GM13976 (cell line): ENCODE measurements at places on chromosomes 3 and 15.
A peak's percentile ranks its signal among the peaks of the same experiment; 100 is the strongest.

- DNase-seq, result peak; percentile 39
Observed at GRCh38 chr3:186110975-186111974, 2.4 kb upstream of the ETV5 start.

DNA sequence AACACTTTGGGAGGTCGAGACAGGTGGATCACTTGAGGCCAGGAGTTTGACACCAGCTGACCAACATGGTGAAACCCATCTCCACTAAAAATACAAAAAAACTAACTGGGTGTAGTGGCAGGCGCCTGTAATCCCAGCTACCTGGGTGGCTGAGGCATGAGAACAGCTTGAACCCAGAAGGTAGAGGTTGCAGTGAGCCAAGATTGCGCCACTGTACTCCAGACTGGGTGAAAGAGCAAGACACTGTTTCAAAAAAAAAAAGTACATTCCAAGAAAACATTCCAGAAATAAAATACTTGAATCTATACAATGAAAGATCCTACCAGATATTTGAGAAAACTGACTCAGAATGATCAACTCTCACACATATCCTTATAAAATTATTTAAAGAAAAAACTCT, 30.4 kb downstream of the TFDP2 start:
- DNase-seq, result no peak

- no peak for DNase-seq
Observed at GRCh38 chr3:29067007-29067406, 213.9 kb upstream of the RBMS3 start.

GRCh38 chr3:106678657-106679390, 698.4 kb upstream of the CCDC54 start:
- no peak for DNase-seq

GRCh38 chr15:101551696-101552591, 62.4 kb upstream of the PCSK6 start:
- DNase-seq, result no peak

DNA sequence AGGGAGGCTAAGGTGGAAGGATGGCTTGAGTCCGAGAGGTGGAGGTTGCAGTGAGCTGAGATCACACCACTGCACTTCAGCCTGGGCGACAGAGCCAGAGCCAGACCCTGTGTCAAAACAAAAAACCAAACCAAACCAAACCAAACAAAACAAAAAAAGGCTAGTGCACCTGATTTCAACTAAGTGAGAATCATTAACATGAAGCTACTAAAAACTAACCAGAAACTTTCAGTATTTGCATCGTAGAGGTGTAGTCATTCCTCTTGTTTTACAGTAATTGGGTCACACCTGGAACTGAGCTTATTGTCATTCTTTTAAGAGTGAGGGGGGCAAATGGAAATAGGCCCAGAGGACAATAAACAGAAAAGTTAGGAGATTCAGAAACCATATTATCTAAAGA, 58.5 kb downstream of the ST6GAL1 start:
- peak; percentile 34 for DNase-seq

- DNase-seq, result no peak
Observed at GRCh38 chr3:142888099-142888480, 793 bp downstream of the PCOLCE2 start.

DNA sequence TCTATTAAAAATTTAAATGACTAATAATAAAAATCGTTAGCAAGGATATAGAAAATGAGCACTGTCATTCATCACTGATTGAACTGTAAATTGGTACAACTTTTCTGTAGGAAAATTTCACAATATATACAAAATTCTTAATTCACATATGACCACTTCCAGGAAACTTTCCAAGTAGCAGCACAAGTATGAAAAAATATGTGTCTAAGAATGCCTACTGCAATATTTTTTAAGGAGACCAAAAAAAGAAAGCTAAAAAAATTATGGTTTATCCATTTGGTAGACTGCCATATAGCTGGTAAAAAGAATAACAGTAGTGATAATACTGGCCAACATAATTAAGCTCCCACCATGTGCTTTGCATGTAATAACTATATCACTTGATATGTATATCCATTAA, 59.2 kb downstream of the KLHL6 start:
- DNase-seq, result no peak

- DNase-seq, result peak; percentile 37
Observed at GRCh38 chr3:32392536-32393302, 1.1 kb downstream of the CMTM7 start.

DNA sequence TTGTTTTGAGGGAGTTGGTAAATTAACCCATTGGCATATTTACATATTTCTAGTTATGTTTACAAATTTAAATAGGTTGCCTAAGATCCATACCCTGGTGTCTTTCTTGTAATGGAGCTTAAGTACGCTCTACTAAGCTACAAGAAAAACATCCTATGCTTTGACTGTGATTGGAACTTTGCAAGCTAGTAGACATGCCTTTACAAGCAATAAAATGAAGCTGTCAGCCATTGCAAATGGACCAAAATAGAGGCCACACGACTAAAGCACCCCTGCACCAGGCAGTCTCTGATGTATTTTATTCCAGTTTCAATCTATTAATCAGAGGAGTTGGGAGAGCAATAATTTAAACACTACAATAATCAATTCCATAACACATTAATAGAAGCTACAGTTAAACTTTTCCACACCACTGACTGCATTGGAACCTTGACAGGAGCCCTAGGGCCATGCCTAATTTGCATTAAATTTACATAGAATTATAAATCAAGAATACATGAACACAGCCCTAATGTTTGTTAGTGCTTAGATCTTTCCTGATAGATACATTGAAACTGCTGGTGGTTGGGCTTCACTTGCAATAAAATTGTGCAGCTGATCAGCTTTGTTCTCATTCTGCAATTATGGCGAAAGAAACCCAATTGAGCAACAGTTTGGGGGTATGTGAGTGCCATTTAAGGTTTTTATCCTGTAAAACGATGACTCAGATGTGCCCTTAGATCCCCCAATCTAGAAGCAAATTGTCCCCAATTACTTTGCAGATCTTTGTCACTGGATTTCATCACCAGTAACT, 360.1 kb downstream of the LSAMP start:
- no peak for DNase-seq

DNA sequence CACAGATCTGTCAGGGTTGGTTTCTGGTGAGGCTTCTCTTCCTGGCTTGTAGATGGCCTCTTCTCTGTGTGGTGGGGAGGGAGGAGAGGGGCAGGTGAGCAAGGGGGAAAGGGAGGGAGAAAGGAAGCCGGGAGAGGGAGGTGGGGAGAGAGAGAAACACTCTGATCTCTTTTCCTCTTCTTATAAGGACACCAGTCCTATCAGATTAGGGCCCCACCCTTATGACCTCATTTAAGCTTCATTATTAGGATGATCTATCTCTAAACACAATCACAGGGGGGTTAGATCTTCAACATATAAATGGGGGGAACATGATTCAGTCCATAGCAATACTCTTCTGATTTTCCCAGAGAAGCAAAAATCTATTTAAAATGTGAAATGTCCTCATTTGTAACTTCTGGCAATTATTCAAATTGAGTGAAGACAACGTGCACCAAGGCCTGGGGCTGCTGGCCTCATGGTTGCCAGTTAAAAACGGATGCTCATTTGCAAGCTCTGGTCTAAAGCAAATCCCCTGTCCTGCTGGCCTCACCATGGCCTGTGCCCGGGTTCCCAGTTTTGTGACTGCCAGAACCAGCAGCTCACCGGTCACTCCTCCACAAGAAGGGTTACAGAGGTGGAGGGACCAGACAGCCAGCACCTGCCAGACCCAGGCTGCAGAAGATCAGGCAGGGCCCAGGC, 8.3 kb downstream of the POMGNT2 start:
- DNase-seq, result no peak

- DNase-seq, result no peak
Observed at GRCh38 chr3:47581422-47581821, 2.8 kb upstream of the CSPG5 start.
